ENCODE measurements at places on chromosomes 2 and 18.
A peak's percentile ranks its signal among the peaks of the same experiment; 100 is the strongest.

DNA sequence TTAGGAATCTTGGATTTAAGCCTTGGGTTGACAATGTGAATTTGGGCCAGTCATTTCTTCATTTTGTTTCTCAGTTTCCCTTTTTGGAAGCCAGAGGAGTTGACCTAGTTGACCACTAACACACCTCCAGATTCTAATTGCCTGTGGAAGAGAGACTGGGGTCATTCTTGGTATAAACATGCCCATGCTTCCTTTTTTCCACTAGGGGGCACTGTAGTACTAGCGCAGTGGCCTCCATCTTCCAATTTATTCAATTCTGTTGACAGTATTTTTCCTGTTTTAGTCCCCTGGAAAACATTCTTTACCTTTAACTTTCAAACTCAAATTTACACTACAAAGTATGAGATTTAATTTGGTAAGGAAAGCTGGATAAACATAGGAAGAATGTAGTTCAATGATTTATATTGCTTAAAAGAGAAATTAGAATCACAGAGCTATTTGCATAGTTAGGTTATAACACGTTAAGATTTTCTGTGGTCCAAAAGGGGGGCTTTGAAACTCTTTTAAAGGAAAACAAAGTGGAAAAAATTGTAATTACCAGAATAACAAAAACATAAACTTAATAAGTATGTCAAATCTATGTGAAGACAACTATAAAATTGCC lies 57.5 kb upstream of the AGPS start:
- DNase-seq, result no peak

DNA sequence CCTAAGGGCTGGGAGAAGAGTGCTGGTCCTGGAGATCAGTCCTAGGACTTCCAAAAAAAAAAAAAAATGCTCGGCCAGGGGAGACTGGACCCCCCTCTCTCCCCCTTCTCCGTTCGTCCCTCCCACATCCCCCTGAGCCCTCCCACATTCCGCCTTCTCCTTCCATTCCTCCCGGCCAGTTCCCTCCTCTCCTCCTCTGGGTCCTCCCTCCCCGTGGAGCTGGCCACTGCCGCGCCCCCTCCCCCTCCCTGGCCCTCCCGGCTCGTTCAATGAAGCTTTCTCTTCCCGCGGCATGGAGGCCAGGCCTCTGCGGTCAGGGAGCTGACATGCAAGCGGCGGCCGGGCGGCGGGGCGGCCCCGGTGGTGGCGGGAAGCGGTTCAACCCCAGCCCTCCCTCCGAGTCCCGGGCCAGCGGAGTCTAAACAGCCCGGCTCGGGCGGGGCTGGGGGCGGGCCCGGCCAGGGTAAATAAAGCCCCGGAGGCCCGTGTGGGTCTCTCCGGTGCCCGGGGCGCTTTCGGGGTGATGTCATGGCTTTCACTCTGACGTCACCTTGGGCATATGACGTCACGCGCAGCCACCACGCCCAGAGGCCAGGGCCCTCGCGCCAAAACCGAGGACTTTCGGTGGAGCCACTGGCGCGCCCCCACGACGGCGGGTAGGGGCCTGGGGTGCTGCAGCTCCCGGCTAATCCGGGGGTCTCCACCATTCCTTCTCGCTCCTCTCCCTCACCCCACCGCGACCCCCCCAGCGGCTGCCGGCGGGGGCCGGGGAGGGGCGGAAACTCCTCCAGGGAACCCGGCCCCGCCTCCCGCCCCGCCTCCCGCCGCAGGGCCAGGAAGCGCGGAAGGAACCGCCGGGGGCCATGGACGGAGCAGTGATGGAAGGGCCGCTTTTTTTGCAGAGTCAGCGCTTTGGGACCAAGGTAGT lies at the start of the genes DOK1 and LOXL3:
Gene DOK1 (plus strand): TSS at position 829 of the 928 bp plus-strand sequence. CDS start 35 bp downstream, at position 864.
Gene LOXL3 (minus strand): TSS at position 51 of the 928 bp plus-strand sequence. CDS start 1,308 bp downstream, outside the sequence.
- DNase-seq, result peak; percentile 85

GRCh38 chr2:30410217-30410616 lies 36.8 kb upstream of the LCLAT1 start:
- DNase-seq, result no peak

DNA sequence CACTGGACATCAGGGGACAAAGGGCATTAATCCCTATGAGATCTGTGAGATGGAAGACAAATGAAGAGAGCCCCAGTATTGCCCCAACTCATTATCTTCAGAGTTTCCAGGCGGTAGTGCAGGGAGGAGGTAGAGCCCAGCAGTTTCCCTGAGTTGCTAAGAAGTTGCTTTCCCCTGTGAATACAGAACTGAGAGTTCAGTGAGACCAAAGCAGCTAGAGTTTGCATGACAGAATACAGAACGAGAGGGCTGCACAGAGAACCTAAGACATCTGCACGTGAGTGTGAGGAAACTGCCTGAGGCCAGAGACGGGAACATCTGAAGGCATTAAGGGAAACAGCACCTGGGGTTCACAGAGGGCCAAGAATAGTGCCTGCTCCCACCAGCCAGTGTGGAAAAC lies 18.1 kb upstream of the PGAP1 start:
- no peak for DNase-seq

GRCh38 chr2:62663920-62664795 lies 41.4 kb upstream of the EHBP1 start:
- peak; percentile 81 for DNase-seq

Data from fibroblast of skin of left quadriceps (primary cell).